ENCODE measurements at places on chromosomes 3 and 15.

- DNase-seq, result no peak
Observed at GRCh38 chr3:39961230-39961629, 151.8 kb downstream of the MYRIP start.

DNA sequence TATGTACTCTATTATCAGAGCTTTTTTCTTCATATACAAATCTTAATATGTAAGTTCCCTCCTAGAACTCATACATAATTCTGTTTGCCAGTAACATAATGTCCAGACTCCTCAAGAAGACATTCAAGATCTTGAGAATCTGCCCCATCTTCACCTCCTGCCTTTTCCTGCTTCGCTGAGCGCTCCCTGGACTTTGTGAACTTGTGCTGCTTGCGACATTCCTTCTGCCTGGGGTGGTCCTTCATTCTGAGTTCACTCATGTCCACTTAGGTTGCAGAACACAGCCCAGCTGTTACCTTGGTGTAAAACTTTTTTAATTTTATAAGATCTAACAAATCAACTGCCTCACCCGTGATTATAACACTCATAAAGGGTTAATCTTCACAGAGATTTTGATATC, 478.5 kb upstream of the EPHA3 start:
- no peak for DNase-seq

DNA sequence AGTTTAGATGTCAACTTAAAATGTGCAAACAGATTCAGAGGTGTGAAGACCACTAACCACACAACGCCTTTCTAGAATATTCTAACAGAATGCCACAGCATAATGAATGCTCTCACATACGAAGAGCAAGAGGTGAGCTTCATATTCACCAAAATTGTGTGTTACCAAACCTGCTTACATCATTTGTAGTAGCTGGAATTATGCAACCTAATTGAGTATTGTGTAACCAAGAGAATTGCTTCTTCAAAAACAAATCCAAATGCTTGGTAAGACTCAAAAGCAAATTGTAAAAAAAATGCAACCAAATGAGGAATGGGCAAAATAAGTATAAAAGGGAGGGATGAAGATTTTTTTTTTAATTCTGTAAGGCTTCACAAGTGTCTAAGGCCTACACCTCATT, 160.7 kb downstream of the TAFA4 start:
- no peak for DNase-seq

DNA sequence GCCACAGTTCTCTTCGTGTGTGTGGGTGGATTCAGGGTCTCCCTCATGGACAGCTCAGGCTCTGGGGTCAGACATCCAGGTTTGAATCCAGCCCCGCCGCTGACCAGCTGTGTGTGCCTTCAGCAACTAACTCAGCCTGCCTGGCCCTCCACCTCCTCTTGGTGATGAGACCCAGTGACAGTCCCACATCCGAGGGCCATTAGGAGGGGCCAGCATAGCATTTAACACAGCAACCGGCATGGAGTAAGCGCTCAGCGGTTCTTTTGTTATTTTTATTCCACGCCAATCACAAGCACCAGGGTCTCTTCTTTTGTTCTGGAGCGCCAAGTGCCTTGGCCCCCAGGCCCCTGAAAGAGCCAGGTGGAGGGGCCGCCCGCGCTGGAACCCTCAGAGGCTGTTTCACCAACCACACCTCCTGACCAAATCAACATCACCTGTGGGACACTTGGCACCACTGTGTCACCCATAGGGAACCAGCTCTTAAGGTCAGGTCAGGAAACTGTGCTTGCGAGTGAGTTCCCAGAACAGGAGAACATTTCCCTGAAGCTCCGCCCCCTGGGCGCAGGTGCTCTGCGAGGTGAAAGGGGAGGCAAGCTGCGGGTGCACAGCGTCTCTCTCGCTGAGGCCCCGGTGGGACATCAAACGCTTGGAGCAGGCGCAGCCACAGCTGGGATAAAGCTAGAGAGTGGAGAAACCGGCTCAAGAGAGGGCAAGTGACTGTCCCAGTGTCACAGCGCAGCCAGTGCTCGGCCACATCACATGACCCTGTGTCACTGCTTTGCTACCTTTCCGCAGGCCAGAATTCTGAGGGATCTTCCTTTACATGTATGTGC, 311.3 kb downstream of the UACA start:
- no peak for DNase-seq

DNA sequence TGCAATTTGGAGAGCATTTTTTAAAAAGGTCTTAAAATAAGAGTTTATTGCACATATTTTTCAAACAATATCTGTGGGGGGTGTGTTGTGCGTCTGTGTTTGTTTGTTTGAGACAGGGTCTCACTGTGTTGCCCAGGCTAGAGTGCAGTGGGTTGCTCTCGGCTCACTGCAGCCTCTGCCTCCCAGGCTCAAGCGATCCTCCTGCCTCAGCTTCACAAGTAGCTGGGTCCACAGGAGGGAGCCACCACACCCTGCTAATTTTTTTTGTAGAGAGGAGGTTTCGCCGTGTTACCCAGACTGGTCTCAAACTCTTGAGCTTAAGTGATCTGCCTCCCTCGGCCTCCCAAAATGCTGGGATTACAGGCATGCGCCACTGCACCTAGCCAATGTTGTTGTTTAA, 2.7 kb downstream of the MLF1 start:
- DNase-seq, result no peak
